DMS 273 treated with DMSO at 0.1 percent for 48 hours (cell line): ENCODE measurements at places on chromosomes 1 and 21.

DNA sequence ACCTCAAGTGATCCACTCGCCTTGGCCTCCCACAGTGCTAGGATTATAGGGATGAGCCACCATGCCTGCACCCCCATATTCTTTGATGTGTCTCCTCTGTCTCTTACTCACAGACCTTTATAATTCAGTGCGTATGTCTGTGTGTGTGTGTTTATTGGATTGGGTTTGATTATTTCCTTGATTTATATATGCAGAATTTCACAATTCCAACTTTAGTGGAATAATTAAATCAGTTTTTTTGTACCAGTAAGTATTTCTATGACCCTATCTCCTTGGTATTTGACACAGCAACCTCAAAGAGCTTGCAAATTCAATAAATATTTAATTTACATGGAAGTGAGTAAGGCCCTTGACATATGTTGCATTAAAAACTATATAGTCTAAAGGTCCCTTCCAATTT is 333.9 kb upstream of the ADAMTS5 start:
- DNase-seq, result no peak

DNA sequence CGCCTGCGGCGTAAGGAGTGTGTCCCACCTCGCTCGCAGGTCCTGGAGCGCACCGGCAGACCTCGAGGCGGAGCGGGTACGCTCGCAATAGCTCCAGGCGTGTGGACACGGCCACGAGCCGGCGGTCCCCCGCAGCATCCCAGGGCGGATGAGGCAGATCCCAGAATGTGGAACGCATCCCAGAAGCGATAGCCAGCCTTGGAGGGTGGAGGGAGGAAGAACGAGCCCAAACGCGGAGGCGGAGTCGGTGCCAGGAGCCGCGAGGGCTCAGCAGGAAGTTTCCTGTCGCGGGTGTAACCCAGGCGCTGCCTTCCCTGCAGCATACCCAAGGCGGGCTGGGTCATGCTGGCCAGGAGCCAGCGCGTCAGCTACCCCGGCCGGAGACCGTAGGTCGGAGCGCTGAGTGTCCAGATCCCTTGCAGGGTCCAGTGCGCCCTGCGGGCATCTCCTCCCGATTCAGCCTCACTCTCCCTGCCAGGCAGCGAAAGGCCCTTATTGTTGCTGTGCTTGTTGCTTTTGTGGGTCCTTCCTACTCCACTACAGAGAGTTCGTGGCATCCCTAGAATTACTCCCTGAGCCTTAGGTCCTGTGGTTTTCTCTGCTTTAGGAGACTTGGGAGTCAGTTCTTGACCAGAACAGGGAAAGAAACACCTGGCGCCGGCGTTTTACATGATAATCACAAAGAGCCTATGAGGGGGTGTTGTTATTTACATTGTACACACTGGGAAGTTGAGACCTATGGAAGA is 27.7 kb downstream of the STYXL2 start:
- no peak for DNase-seq

GRCh38 chr1:220690140-220691052 is at the start of gene C1orf115:
Gene C1orf115, plus strand, starts transcription at chr1:220690363. Its CDS starts 40 bp downstream, at chr1:220690403.
- DNase-seq, result peak; percentile 25

DNA sequence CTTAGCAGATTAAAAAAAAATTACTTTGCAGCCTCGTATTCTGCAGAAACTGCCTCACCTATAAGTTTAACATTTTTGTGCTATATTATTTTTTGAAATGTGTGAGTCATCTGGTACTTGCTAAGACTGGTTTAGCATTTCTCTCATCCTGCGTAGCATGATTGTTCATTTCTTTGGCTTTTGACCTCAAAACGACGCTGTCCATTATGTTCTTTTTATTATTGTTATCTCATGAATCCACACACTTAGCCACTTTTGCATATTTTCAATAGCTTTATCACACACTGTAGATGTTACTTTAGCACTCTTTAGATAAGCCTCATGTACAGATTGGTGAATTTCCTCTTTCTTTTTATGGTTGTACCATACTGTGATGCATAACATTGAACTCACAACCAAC is 1004.9 kb upstream of the NCAM2 start:
- no peak for DNase-seq

GRCh38 chr1:193537266-193538002 is 351.0 kb upstream of the B3GALT2 start:
- DNase-seq, result no peak

DNA sequence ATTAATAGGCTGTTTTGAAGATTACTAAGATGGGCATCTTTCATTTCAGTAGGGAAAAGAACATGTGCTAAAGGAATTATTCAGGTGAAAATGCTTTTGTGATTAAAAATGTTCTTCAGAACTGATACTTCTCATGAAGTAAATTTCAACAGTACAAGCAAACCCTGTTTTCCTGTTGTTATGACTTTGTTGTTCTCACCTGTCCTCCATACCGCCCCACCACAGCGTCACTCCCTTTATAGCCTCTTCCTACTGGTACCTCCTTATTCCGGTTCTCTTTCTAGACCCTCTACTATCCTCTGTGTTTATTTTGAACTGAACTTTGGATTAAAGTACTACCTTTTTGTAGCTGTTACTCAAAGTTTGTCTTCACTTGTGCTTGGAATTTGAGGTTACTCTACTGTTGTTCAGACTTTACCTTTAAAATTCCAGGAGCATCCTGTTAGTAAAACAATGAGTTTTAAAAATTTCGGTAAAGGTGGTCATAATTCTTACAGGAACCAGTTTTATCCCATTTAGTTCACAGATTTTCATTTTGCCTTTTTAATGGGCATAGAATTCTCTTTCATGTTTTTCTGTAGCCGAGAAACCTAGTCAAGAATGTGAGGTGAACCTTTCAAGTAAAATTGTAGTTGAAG is 10.9 kb downstream of the CNST start:
- DNase-seq, result no peak

GRCh38 chr1:66335125-66335524 is 198.8 kb upstream of the SGIP1 start:
- DNase-seq, result no peak

GRCh38 chr1:64882574-64883255 is 83.6 kb downstream of the JAK1 start:
- no peak for DNase-seq
